ENCODE measurements at places on chromosomes 2 and 18.

GRCh38 chr2:25960920-25961319 lies 21.4 kb downstream of the KIF3C start:
- no peak for DNase-seq

DNA sequence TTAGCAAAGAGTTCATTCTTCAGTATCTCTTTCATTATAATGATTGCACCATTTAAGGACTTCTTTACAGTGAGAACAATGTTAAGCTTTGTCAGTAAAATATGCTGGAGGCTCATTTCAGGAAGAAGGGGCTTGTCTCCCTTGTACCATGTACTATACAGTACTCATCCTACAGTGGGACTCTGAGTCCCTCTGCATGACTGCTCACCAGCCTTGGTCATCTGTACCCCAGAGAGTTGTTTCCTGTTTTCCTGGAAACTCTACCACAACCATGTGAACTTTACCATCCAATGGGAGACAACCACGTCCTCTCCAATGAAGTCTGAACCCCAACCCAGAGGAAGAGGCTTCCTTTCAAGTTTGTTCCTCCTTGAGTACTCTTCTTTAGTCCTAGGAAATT lies 1171.1 kb upstream of the CRIM1 start:
- no peak for DNase-seq

- peak; percentile 60 for DNase-seq
These were observed 46.4 kb upstream of the SELENOI start for GRCh38 chr2:26299471-26300101.

- no peak for DNase-seq
These were observed 28.7 kb downstream of the SH2D6 start for GRCh38 chr2:85447222-85447585.

- no peak for DNase-seq
These were observed 45.2 kb downstream of the PRKCE start for GRCh38 chr2:45696708-45697107.

- no peak for DNase-seq
These were observed 125.0 kb downstream of the SETBP1 start for GRCh38 chr18:44805643-44806042.

DNA sequence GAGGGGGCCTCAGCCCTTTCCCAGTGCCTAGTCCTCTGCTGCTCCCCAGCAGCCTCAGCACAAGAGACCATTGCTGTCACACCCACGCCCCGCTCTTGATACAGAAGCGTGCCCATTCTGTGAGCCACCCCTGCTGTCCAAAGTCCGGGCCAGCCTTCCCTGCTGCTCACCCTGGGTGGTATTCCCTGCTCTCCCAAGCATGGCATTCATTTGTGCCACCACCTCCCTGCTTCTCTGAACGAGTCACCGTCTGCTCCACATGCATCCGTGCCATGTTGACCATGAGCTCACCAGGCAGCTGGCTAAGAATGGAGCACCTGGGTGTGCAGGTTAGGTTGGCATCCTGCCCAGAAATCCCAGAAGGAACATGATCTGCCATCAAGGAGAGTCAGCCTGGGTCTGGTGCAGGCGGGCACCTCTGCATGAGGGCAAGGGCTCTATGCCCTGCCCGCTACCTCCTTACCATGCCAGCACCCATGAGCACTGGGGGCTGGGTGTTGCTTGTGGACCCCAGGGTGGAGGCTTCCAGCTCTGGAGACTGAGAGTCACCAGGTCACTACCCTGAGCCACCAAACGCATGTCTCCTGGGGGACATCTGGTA lies 63.0 kb downstream of the TWIST2 start:
- no peak for DNase-seq

- DNase-seq: no peak
These were observed 658.4 kb upstream of the FSHR start for GRCh38 chr2:49812730-49813129.

DNA sequence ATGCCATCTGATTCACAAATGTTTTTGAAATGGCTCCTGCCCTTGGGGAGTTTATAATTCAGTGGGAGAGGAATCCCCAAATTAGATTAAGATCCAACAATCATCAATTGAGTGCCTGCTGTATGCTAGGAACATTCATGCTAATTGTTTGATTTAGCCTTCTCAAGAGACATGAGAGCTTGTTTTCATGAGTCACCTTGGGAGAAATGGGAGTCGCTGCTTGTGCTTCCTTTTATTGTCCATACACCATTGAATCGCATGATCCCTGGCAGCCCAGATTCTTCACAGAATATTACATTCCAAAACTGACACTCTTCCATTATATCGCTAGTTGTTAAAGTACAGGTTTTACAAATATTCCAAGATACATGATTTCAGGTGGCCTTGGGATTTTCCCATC lies 106.0 kb upstream of the MAP3K20 start:
- DNase-seq: no peak

GRCh38 chr2:99809259-99809900 lies 319.6 kb upstream of the REV1 start:
- DNase-seq: no peak

DNA sequence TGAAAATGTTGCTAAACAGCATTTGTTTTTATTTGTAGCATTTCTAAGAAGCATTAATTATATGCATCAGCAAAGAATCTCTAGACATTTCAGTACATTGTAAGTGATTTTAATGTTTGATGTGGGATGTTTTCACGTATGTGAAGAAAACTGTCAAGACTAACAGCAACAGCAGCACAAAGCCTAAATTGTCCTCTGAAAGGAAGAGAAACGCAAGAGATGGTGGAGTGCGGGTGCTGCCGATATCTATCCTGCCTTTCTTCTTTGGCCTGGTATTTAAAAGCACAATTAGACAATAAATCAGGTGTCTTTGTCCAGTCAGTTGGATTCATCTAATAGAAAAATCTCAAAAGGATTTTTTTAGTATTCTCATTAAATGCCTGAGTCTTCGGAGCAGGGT lies 3.1 kb downstream of the TWIST2 start:
- DNase-seq: no peak

DNA sequence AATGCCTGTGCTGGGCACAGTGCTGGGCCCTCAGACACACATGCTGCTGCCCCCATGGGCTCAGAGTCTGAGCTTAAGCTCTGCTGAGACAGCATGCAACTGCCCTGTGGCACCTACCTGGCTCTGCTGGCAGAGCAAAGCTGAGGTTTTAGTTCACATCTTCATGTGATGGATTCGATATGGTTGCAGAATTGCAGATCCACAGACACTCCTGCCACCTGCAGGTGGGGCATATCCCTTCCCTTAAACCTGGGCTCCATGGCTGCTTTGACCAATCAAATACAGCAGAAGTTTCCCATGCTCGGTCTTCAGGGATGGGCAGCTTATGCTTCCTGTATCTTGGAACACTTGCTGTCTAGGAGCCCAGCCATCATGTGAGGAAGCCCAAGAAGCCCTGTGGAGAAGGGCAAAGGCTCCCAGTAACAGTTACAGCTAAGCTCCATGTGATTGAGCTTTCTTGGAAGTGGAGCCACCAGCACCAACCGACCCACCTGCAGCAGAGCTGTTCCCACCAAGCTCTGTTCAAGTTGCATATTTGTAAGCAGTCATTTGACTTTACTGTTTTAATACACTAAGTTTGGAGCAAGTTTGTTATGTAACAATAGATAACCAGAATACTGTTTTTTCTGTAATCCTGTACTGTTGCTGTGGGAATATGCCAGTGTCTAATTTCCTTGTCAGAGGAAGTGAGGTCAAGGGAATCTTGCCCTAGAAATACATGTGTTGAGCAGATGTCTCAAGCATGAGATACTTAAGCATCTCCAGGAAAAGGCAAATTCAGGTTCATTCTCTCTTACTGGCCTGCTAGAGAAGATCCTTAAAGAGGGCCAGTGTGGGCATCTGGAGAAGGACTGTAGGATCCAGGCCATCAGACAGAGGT lies 79.3 kb downstream of the SH3RF3 start:
- DNase-seq: no peak

DNA sequence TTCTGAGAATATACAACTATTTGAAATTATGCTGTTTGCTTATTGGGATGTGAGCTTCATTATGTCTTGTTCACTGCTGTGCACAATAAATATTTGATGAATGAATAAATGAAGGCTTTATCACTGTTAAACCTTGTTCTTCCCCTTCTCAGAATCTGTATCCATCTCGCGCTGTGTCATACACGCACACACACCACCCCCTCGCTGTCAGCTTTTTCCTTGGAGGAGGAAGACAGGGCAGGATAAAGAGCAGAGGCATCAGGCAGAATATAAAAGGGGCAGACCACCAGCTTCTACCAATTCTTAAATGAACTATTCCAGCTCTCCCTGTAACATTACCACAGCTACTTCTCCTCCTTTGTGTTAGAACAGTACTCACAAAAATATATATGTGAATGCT lies 75.0 kb downstream of the CD226 start:
- DNase-seq: no peak

GRCh38 chr2:150526006-150526405 lies 38.5 kb upstream of the RND3 start:
- no peak for DNase-seq

GRCh38 chr2:86078774-86079545 lies 26.7 kb downstream of the POLR1A start:
- peak; percentile 19 for DNase-seq

GRCh38 chr2:73292316-73292905 lies 937 bp downstream of the EGR4 start:
- no peak for DNase-seq

DNA sequence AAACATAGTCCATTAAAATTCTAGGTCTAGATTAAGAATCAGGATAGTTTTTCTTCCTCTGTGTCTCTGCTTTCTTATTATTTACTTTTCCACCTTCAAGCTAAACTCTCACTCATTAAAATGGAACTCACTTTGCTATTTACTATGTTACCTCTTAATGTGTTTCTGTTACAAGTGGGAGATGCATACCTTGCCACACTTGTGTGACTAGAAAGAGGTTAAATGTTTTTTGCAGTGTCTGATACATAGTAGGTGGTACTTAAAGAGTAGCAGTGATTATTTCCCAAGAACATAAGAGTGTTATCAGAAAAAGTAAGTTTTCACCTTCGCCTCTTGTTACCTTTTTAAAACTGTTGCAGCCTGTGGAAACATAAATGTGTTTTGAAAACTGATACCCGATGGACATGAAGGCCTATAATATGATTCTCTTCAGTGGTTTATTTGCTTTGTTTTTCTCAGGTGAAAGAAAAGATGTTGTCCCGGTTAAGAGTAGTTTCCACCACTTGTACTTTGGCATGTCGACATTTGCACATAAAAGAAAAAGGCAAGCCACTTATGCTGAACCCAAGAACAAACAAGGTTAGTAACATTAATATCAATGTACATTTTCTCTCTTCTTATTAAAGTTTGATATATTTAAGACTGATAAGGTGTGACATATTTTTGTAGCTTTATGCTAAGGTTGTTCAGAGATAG lies 16.6 kb downstream of the ME2 start:
- no peak for DNase-seq

DNA sequence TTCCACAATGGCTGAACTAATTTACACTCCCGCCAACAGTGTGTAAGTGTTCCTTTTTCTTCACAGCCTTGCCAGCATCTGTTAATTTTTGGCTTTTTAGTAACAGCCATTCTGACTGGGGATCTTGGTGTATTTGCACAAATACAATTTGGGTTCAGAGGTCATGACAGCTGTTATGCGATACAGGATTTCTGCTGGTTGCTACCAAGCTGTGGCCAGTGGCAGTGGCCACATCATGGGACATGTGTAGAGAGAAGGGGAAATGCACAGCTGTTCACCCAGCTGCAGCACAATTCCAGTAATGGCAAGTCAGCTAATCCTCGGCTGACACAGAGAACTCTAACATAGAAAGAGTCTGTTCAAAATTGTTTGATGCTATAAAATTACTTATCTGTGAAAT lies 21.0 kb upstream of the SELENOI start:
- no peak for DNase-seq

- no peak for DNase-seq
These were observed 149.3 kb downstream of the GALNT1 start for GRCh38 chr18:35730691-35731370.

DNA sequence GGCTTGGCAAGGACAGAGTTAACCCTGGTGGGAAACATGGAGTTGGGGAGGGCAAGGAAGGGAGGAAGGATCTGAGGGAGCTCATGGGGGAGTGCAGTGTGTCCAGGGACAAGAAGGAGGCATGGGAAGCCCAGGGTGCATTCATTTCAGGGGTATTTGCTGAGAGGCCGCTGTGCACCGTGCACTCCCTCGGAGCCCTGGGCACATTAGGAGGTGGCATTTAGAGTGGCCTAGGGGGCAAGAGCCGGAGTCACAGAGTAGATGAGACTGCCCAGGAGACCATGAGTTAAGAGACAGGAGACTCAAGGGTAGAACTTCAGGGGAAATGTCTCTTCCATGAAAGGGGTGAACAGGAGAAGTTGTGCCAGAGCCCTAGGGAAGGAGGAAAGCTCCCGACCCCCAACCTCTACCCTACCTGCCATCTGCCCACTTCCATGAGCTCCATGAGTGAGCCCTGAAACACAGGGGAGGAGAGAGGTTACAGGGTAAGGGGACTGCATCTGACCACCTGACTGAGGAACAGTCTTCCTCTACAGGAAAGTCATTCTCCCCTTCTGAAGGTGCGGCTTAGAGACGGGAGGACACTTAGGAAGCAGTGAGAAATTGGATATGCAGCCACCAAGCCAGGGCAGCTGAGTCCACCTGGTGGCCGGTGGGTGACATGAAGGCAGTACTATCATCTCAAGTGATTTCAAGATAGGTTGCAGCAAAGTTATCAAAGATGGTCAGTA lies 58.5 kb upstream of the COPS8 start:
- peak; percentile 63 for DNase-seq

- DNase-seq: no peak
These were observed 66.9 kb upstream of the RBM44 start for GRCh38 chr2:237731663-237732062.

GRCh38 chr2:209726311-209726710 lies 45.3 kb upstream of the UNC80 start:
- no peak for DNase-seq
